Stimulated activated CD8-positive, alpha-beta memory T cell treated with anti-CD3 and anti-CD28 coated beads, Interleukin-2, amount 100 ng/mL, for 48 hours (primary cell): ENCODE measurements at places on chromosomes 16 and 17.

DNA sequence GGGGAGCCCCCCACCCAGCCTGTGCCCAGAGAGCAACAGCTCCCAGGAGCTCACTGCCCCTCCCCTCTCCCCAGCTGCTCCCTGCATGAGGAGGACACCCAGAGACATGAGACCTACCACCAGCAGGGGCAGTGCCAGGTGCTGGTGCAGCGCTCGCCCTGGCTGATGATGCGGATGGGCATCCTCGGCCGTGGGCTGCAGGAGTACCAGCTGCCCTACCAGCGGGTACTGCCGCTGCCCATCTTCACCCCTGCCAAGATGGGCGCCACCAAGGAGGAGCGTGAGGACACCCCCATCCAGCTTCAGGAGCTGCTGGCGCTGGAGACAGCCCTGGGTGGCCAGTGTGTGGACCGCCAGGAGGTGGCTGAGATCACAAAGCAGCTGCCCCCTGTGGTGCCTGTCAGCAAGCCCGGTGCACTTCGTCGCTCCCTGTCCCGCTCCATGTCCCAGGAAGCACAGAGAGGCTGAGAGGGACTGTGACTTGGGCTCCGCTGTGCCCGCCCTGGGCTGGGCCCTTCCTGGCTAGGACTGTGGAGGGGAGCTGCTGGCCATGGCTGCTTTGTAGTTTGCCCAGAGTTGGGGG is 584 bp downstream of the TCAP start:
- no peak for DNase-seq

- DNase-seq, result no peak
These were observed 356.0 kb downstream of the CA10 start for GRCh38 chr17:51802544-51802943.

DNA sequence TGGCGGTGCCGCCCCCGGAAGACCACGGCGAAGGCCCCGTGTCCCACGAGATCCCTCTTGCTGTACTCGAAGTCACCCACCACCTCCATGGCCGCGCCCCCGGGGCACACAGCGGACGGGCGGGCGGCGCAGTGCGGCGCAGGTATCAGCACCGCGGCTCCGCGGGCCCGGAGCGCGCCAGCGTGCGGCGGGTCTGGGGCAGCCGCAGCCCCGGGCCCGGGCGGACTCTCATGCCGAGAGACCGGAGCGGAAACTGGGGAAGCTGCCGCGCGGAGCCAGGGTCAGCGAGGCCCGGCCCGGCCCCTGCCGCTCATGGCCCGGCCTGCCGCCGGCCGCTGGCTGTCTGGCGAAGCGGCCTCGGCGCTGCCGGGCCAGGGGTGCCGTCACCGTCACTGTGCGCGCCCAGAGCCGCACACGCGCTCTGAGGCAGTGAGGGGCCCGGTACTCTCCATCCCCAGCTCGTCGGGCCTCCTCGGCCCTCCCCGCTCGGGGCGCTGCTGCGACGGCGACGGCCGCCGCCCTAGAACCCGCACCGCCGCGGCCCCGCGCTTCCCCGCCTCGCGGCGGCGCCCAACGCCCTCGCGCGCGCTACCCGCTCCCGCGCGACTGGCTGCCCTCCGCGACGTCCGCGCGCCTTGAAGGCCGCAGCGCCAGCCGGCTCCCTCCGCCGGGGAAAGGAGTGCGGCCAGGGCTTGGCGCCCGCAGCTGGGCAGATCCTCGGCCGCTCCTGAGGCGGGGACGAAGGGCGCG is at the start of gene ULK2:
Gene ULK2 (minus strand): TSS at position 608 of the 750 bp plus-strand sequence. CDS start 519 bp downstream, at position 89.
- DNase-seq, result peak; percentile 29

GRCh38 chr17:14269473-14269872 is 31.4 kb upstream of the HS3ST3B1 start:
- no peak for DNase-seq

GRCh38 chr16:66728117-66728787 is 23.2 kb downstream of the DYNC1LI2 start:
- no peak for DNase-seq
